Anterior cingulate cortex (tissue), 58 donors: ENCODE measurements at places on chromosomes 12 and 14.
A peak's percentile ranks its signal among the peaks of the same experiment; 100 is the strongest.

DNA sequence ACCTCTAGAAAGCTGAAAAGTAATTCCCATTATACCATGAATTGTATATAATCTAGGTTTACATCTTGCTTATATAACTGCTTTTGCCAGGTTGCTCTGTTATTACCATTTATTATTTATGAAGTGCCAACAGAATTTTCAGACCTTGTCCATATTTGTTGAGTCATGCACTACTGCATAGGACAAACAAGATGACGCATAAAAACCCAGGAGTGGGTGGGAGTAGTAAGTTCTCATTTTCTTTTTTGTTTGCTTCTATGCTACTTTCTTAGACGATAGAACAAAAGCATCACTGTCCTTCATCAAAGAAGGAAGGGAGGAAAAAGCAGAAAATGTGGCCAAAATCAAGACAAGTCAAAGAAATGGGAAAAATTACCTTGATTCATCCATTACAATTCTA is 119.0 kb upstream of the RASSF8 start:
- no peak for DNase-seq

GRCh38 chr12:95004610-95005009 is 1.1 kb upstream of the NDUFA12 start:
- DNase-seq = no peak

- DNase-seq = no peak
Measured at GRCh38 chr14:92549105-92549858, 35.7 kb downstream of the RIN3 start.

DNA sequence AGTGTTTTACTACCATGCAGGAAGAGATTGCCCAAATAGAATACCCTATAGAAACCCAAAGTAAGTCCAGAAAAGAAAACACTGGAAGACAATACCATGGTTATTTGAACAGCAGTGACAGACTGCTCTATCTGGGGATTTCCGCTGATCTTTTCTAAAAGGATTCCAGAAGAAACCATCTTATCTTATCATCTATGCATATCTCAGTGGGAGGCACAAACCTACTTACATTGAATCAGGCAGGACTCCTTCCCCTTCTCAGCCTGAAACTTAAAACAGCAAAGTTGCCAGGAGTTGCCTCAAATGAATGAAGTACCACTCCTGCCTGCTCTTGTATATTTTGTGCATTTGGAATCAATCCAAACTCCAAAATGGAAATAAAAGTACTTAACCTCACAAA is 56.7 kb upstream of the NR2C1 start:
- DNase-seq = no peak

- DNase-seq = no peak
Measured at GRCh38 chr14:46769292-46769691, 117.7 kb upstream of the RPL10L start.

GRCh38 chr14:72600551-72601330 is 293.2 kb downstream of the DPF3 start:
- DNase-seq = no peak

- peak; percentile 73 for DNase-seq
Measured at GRCh38 chr12:65948320-65949008, 124.2 kb downstream of the HMGA2 start.

- DNase-seq = no peak
Measured at GRCh38 chr12:64916411-64917261, 92.2 kb downstream of the TBC1D30 start.
